ENCODE measurements at places on chromosomes 3 and 15.

- DNase-seq: no peak
Measured at GRCh38 chr15:98142572-98142971, 182.1 kb downstream of the ARRDC4 start.

- DNase-seq: no peak
Measured at GRCh38 chr3:117790235-117790987, 1080.8 kb downstream of the TUSC7 start.

- DNase-seq: no peak
Measured at GRCh38 chr3:172746475-172746874, 4.1 kb upstream of the ECT2 start.

- DNase-seq: no peak
Measured at GRCh38 chr3:161156936-161157335, 51.8 kb upstream of the B3GALNT1 start.

- DNase-seq: no peak
Measured at GRCh38 chr15:37046876-37047614, 53.3 kb downstream of the MEIS2 start.

- no peak for DNase-seq
Measured at GRCh38 chr3:38585791-38586420, 63.6 kb downstream of the SCN5A start.

- DNase-seq: no peak
Measured at GRCh38 chr3:193553586-193553985, 1.1 kb downstream of the ATP13A4 start.

GRCh38 chr3:129003578-129004112 is 2.5 kb downstream of the EFCC1 start:
- no peak for DNase-seq

DNA sequence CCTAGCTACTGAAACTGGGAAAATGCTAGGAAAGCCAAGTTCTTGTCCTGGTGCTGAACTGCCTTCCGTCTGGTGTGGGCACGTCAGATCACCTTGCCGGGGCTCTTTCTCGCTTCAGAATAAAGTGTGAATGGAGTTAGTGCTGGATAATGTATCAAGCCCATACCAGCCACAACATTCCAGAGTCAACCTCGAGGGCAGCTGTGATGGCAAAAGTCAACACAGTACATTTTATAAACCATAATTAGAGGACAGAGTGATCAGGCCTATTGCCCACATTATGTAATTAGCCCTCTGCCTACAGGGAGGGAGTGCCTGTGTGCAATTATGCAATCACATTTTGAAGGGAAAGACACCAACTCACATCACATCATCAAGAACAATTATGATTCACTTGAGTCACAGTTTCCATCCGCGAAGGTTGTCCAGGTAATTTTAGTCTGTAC is 165.2 kb downstream of the RORA start:
- DNase-seq: no peak

GRCh38 chr3:143307613-143308183 is 188.1 kb downstream of the CHST2 start:
- DNase-seq: no peak

DNA sequence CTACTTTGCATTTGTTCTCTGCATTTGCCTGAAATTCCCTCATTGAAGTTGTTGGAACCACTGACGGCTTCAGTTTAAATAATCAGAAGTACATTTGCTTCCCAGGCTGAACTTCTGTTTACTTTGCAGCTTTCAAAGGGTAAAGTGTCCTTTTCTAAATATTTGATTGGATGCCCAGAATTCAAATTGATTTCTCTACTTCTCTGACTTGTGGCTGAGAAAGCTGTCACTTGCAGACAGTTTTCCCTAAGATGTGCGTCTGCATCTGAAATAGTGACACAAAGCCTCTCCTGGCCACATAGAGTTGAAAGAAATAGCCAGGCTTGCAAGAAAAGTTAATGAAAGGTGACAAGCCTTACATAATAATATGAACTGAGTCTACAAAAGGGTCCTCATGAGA is 299.6 kb downstream of the THSD4 start:
- DNase-seq: no peak

GRCh38 chr15:33068007-33068481 is 126.5 kb downstream of the FMN1 start:
- DNase-seq: no peak

- no peak for DNase-seq
Measured at GRCh38 chr3:24830230-24831152, 335.8 kb upstream of the THRB start.

- no peak for DNase-seq
Measured at GRCh38 chr3:195754141-195754540, 33.4 kb downstream of the MUC20 start.

- DNase-seq: no peak
Measured at GRCh38 chr3:171284308-171285075, 175.7 kb downstream of the TNIK start.

- DNase-seq: no peak
Measured at GRCh38 chr3:98777286-98777685, 14.1 kb downstream of the ST3GAL6 start.

DNA sequence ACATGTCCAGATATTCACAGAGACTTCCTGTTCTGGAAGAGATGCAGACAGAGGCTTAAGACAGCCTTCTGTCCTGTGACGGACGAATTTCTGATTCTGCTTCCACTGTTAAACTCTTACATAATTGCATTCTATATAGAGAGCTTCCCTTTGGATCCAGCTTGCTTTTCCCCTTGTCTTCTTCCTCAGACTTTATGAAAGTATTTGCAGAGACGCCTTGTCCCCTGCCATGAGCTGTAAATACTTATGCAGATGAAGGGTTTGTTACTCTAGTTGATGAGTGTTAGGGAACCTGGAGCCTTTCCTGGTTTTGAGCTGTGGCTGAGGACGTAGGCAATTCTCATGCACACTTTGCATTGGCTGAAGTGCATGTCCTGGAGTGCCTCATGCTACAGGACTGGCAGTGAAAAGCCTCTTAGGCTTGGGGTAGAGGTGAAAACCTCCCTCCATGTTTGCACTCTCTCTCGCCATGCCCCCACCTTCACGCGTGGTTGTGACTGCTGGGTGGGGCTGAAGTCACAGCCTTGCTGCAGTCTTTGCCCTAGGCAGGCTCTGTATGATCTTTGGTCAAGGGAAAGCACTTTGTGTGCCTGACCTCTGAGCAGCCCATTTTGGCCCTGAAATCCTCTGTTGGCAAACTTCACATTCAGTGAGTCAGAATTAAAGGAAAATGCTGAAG is 286.6 kb downstream of the PTPRG start:
- no peak for DNase-seq

DNA sequence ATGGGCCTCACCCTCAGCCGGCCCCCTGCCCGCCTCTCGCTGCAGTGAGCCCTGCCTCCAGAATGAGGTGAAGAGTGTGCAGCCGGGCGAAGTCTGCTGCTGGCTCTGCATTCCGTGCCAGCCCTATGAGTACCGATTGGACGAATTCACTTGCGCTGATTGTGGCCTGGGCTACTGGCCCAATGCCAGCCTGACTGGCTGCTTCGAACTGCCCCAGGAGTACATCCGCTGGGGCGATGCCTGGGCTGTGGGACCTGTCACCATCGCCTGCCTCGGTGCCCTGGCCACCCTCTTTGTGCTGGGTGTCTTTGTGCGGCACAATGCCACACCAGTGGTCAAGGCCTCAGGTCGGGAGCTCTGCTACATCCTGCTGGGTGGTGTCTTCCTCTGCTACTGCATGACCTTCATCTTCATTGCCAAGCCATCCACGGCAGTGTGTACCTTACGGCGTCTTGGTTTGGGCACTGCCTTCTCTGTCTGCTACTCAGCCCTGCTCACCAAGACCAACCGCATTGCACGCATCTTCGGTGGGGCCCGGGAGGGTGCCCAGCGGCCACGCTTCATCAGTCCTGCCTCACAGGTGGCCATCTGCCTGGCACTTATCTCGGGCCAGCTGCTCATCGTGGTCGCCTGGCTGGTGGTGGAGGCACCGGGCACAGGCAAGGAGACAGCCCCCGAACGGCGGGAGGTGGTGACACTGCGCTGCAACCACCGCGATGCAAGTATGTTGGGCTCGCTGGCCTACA is 8.5 kb downstream of the GRM2 start:
- DNase-seq: no peak

DNA sequence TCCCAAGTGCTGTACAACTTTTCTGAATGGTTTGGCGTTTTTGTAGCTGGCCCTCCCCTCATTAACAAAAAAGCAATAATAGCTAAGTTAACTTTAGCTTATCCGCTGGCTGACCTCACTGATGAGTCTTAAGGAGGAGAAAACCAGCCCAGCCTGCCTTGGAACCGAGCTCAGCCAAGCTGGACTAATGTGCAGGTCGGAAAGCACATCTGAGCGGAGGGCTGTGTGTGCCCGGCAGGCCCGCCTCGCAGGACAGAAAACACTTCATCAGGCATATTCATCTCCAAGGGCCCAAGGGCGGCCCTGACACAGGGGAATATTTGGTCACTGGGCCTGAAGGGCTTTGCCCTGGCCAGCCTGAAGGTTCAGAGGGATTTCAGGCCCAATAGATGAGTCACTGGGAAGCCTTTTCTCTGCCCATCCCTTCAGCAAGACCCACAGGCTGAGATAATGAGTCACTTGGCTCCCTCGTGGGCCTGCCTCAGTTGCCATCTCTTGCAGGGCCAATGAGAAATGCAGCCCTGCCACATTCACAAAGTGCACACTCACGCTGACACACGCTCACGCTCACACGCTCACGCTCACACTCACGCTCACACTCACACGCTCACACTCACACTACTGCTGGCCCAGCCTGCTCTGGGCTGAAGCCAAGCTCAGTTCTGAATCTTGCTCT is 75.1 kb downstream of the SLC12A8 start:
- DNase-seq: no peak

GRCh38 chr3:61040618-61041017 is 210.6 kb downstream of the FHIT start:
- DNase-seq: no peak

DNA sequence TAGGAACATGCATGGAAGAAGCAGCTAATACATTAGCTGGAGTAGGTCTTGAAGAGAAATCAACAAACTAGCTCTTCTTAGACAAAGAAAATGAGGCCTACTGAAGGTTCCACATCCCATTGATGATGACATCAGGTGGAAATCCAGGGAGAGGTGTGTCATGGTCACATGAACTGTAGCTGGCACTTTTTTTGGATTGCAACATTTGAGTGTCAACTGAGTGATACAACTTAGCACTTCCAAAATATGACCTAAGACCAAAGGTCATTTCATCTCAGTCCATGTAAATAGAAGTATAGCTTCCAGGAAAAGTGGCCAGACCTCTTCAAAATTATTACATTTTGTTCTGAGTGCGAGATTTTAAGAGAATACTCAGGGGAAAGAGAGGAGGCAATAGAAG is 117.2 kb upstream of the MEIS2 start:
- no peak for DNase-seq

DNA sequence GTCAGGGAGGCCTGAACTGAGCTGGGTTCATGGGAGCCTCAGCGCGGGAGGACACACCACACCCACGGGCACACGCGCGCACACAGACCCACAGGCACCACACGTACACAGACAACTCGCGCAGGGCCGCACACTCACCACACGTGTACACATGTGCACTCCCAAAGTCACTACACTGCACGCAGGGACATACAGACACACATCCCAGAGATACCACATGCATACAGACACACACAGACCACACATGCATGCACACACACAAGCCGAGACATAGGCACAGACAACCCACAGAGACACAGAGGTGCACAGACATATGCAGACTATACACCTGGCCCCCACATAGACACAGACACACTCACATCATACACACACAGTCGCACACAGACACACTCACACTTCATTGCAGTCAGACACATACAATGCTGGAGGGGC is 1.1 kb upstream of the MGLL start:
- DNase-seq: no peak

- no peak for DNase-seq
Measured at GRCh38 chr3:50575372-50575771, 6.0 kb downstream of the HEMK1 start.

GRCh38 chr15:50813865-50814264 is 48.4 kb upstream of the SPPL2A start:
- no peak for DNase-seq

- no peak for DNase-seq
Measured at GRCh38 chr3:57956119-57956832, 51.9 kb upstream of the FLNB start.
